Fibroblast of villous mesenchyme (primary cell): ENCODE measurements at places on chromosomes 1 and 21. TPM values are rescaled to one million over a fixed set of nuclear protein-coding genes. Genes with fewer than 3 reads are reported as not detected.

The RIMS3 gene
- 0.32 and 0.86 TPM in 2 replicates for total RNA-seq

DNA sequence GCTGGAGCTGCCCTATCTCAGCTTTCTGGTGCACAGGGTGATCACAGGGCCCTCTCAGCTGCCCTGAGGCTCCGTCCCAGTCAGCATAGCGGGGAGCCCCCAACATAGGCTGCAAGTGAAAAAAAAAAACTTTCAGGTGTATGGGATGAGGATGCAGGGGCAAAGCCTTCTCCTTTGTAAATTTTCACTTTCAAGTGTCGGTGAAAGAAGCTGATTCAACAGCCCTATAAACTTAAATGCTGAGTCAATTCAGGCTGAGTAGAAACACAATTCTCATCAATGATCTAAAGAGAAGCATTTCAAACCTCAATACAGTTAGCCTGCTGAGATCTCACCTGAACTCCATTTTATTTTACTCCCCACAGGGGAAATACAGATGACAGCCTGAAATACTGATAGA is 171.2 kb downstream of the SEC16B start:
- no peak for DNase-seq

The GNG4 gene
- 5.2 and 7.3 TPM in 2 replicates for total RNA-seq

- peak; percentile 42 for DNase-seq
Observed at GRCh38 chr21:42739061-42739931, 85.9 kb downstream of the PDE9A start.

GRCh38 chr1:32647308-32648134 is 2.8 kb downstream of the ZBTB8OS start:
- DNase-seq = no peak

The RHCE gene
- total RNA-seq = under 0.01 TPM in 2 replicates

DNA sequence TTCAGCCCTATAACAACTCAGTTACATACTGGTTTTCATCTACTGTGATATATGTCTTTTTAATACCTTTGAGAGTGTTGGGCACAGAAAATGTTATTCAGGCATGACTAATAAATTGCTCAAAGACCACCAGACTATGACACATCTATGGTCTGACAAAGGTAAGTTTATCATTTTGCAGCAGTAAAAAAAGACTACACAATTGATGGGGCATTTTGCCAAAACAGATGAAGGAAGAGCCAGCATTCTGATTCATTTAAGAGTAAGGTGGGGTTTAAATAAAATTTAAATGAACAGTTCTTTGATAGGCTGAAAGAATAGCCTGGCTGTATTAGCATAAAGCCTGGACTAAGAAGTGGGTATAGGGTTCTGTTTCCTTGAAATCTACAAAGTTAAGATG is 8.8 kb upstream of the RNPC3 start:
- no peak for DNase-seq

- DNase-seq = no peak
Observed at GRCh38 chr1:53295295-53295694, 32.6 kb downstream of the LRP8 start.

DNA sequence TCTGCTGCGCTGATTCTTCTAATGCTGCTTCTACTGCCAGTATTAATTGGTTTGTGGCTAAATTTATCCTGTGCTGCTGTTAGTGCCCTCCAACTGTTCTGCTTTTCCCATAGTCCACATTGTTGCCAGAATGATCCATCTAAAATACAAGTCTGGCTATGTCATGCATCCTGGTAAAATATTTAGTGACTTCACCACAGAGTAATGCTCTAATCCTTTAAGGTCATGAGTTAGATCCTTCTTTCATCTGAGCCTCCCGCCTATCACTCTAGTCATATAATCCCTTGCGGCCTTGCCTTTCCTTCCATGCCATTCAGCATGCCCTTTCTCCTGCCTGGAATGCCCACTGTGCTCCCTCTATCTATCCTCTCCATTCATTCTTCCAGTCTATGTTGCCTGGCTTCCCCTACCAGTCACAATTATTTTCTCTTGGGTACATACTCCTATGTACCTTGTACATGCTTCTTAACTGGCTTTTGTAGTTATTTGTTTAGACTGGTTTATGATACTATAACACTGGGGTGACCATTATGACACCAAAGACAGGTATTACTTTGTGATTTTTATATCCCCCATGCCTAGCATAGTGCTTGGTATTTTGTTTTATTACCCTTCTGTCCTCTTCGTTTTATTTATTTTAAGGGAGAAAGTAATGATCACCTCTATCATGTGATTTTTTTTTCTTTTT is 144.0 kb downstream of the MAGI3 start:
- peak; percentile 25 for DNase-seq

DNA sequence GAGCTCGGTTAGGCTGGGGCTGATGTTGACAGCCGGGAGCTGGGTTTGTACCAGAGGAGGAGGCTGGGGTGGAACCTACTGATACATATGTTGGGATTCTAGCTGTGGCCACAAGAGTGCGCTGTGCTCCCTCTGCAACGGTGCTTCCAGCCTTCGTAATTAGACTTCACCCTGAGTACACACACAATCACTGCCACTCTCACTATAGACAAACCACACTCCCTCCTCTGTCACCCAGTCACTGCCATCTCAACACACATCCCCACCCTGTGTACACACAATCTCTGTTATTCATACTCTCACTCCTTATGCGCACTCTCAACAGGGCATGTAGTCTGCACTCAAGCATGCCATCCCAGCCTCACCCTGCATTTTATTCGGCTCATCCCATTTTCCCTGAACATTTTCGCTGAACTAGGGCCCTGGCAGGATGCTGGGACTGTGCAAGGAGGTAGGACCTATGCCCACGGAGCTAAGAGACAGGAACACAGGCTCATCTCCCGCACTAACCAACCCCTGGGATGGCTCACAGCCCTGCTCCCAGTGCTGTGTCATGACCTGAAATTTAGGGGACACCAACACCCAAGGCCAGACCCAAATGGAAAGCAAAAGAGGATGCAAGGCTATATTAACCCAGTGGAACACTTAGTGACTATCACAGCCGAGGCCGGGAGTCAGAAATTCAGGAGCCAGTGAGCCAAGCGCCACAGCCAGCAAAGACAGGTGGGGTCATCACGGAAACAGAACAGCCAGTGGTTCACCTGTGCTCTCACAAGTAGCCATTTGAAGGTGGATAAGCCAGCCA is 5.7 kb downstream of the GJB3 start:
- peak; percentile 66 for DNase-seq

GRCh38 chr21:36504067-36505058 is 24.4 kb upstream of the CLDN14 start:
- DNase-seq = peak; percentile 66

- DNase-seq = peak; percentile 26
Observed at GRCh38 chr1:209095627-209096595, 487.6 kb upstream of the CAMK1G start.

The OR6K2 gene
- not detected in 2 replicates for total RNA-seq
